ENCODE measurements at places on chromosomes 7 and 10.

GRCh38 chr10:4004990-4005389 lies 220.0 kb upstream of the KLF6 start:
- DNase-seq: no peak

GRCh38 chr10:131068311-131068710 lies 243.2 kb downstream of the TCERG1L start:
- no peak for DNase-seq

GRCh38 chr10:58152673-58153263 lies 114.9 kb downstream of the IPMK start:
- peak; percentile 10 for DNase-seq

DNA sequence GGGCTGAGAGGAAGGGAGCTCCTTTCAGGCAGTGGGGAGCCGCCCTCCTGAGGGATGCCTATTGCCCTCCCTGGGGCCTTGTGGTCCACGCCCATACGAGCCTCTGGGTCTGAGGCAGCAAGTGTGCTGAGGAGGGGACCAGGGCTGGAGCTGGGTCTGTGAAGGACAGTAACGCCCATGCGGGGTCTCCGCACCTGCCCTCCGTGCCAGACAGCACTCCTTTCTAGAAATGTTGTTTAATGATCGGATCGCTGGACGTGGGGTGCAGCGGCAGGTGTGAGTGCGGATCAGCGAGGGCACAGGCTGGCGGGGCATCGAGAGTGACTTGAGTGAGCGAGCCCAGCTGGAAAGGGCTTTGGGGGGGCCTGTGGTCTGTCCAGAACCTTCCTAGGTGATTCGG lies 70.1 kb downstream of the ELFN1 start:
- DNase-seq: no peak

- DNase-seq: no peak
Measured at GRCh38 chr7:24668927-24669635, 88.2 kb downstream of the GSDME start.

GRCh38 chr10:58704226-58704625 lies 191.6 kb downstream of the BICC1 start:
- DNase-seq: no peak

- DNase-seq: no peak
Measured at GRCh38 chr10:62424026-62424425, 49.9 kb downstream of the ZNF365 start.

DNA sequence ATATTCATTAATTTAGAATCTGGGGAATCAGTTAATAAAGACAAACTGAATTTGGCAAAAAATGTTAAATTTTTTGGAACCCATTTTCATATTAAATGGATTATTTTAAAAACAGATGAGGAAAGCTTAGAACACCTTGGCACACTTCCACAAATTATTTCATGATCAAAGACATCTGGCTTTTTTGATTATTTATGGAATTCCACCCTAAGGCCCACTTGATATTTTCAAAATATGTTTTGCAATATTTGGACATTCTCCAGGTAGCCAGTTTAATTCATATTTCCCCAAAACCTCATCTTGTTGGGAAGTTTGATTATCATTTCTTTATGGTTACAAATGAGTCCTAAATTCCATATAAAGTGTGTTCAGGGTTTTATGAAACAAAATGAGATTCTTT lies 129.9 kb downstream of the DOCK4 start:
- no peak for DNase-seq

- no peak for DNase-seq
Measured at GRCh38 chr10:67665491-67665890, 30.5 kb downstream of the CTNNA3 start.

DNA sequence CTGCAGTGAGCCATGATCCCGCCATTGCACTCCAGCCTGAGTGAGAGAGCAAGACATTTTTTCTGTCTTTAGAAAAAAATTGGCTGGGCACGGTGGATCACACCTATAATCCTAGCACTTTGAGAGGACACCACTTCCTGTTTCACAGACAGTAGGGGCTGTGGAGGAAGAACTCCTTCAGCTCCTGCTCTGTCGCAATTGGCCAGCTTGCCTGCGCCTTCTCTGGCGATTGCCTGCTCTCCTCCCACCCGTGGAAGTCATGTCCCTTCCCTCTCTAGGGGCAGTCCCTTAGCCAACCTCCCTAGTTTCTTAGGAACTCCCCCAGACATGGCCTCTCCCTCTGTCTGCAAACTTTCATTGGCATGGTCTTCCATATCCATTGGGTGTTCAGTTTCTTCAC lies 8.7 kb downstream of the PDSS1 start:
- no peak for DNase-seq

DNA sequence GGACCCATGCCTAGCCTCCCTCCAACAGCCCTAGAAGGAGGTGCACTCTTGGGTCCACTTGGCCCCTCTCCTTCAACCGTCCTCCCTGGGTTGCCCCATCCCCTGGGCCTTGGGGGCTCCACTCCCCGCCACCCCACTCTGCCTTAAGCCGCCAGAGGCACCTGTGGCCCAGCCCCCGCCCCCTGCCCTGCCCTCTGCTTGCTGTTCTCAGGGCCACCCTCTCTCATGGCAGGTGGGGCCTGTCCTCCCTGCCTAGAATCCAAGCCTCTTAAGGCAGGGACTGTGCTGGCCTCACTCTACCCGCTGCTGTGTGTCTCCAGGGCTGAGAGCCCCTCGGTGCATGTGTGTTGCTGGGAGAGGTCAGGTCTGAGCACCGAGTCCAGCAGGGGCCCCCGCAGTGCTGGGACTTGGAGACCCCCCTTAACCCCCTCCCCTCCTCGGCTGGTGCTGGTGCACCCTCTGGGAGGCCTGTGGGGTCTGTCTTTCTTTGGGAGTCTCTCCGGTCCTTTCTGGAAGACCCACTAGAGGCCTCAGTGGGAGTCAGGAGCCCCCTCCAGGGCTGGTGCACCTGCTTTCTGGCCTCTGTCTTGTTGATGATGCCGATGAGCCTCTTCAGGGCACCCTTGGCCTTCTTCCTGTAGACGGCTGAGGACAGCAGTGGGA lies 43.8 kb downstream of the CFAP46 start:
- no peak for DNase-seq

- DNase-seq: no peak
Measured at GRCh38 chr10:126911301-126911700, 6.1 kb downstream of the DOCK1 start.

DNA sequence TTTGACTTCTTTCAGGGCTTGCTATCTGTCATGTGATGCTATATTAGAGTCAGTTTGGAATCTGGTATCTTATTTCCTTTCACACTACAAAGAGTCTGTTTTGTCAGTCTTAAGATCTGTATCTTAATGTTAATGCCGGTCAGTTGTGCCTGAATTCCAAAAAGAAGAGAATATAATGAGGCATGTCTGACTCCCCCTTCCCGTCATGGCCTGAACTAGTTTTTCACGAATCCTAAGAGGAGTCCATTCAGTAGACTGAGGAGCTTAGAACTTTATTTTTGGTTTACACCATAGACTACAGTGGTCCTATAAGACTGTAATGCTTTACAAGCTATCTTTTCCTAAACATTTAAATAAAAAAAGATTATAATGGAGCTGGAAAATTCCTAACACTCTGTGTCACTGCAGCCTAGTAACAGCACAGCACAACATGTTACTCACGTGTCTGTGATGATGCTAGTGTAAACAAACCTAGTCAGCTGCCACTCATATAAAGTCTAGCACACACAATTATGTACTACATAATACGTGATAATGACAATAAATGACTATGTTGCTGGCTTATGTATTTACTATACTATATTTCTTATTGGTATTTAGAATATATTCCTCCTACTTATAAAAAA lies 50.6 kb downstream of the VPS41 start:
- DNase-seq: no peak

- DNase-seq: no peak
Measured at GRCh38 chr7:90337106-90337505, 9.4 kb upstream of the GTPBP10 start.

DNA sequence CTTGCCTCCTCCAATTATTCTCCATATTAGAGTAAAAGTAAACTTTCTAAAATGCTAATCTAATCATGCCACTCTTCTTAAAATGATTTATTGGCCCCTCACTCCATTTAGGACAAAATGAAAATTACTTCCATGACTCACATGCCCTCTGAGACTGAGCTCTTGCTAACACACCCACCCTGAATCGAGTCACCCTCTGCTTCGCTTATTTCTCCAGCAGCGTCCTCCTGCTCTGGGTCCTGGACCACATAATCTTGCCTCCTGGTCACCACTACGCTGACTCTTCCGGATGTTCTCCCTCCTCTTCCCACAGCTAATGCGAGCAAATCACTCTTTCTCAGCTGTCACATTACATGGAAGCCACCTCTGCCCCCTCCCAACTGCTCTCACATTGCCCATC lies 384.0 kb upstream of the FZD8 start:
- no peak for DNase-seq

- DNase-seq: no peak
Measured at GRCh38 chr10:131728286-131729228, 172.3 kb upstream of the PPP2R2D start.

GRCh38 chr10:96646751-96647166 lies 59.9 kb upstream of the TM9SF3 start:
- no peak for DNase-seq

DNA sequence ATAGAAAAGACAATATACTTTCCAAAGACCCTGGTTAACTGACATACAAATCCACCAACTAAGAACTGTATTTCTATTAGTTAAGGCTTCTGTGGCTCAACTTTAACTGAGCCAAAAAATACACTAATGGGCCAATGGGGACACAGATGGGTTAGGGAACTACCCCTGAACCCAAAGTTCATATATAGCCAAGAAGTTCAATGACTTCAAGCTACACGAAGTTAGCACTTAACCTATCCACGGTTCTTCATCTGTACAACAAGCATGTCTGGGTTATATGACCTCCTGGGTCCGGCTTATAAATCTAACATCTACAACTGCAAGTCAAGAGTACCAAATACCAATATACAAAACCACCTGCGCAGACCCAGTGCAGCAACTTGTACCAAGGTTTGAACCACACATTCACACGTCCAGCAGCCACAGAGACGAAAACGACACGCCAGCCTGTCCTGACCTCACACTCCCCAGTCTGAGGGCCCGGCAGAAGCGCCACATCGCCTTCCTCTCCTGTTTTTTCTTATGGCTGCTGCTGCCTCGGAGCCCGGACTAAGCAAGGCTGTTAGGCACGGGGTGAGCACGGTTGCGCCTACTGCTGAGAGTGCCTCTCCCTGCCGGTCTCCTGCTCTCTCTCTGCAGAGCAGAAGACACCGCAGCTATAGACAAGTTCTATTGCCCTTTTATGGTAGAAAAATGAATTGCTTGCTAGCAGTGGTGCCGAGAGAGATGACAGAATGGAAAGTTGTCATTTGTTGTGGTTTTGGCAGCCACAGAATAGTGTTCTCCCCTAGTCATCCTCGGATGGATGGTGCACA lies 86.3 kb downstream of the RNF216 start:
- no peak for DNase-seq

GRCh38 chr7:91435381-91436059 lies 171.3 kb downstream of the FZD1 start:
- no peak for DNase-seq

- no peak for DNase-seq
Measured at GRCh38 chr7:139588632-139589031, 65.1 kb downstream of the CLEC2L start.

DNA sequence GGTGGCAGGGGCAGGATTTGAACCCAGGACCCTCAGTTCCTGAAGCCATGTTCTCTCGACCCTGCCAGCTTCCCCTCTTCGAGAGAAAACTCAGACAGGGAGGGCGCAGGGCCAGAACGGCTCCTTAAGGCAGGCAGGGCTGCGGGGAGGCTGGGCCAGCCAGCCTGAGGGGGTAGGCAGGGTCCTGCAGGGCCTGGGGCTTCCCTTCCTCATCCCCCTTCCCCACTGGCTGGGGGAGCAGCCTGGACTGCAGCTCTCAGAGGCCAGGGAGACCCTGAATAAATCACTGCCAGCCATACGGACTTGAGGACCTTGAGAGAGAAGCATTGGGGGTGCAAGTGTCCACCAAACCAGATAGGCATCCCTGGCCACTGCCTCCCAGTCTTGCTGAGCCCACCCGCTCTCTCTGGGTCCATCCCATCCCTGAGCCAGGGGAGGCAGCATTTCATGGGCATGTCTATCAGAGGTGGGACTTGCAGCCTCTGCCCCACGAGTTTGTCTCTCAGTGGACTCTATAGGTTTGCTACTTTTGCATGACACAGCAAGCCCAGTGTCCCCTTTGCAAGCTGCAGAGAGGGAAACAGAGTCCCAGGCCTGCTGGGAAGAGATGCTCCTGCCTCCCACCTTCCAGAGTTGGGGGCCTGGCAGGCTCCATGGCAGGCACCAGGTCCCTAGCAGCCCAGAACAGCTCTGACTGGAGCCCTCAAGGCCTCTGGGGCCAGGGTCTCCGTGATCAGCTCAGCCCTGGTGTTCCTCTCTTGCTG lies 70.9 kb downstream of the MYL10 start:
- no peak for DNase-seq

DNA sequence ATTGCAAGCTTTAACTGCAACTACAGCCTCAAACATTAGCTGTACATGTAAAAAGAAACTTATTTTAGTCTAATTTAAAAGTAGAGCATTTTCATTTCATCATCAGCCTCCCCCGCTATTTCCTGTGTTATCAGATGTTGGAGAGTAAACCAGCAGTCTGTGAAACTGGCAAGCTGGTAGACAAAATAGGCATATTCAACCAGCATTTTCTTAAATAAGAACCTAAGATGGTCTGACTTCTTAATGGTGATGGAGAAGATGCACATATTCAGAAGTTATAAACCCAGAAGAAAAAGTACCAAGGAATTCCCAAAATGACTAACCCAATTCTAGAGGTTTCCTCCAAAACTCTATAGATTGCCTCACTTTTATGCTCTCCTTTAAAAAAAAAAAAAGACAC lies 24.9 kb downstream of the PIK3AP1 start:
- peak; percentile 39 for DNase-seq

DNA sequence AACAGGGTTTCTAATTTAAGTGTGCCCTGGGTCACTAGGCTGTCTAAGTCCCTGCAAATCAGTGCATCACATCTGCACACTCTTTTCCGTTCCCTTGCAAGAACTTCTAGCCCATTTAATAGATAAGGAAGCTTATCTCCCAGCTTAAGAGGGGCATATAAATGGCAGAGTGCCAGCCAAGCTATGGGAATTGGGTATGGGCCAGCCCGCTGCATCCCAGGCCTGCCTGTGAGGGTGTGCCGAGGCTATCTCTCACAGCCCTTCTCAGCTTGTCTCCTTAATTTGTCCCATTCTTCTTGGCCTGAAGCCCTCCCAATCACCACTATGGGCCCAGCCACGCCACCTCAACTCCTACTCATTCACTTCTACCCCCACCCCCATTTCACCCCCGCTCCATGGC lies 14.7 kb downstream of the AQP1 start:
- peak; percentile 83 for DNase-seq
